Mesenteric fat pad (tissue), 1 donor: ENCODE measurements at places on chromosomes 3 and 15.

DNA sequence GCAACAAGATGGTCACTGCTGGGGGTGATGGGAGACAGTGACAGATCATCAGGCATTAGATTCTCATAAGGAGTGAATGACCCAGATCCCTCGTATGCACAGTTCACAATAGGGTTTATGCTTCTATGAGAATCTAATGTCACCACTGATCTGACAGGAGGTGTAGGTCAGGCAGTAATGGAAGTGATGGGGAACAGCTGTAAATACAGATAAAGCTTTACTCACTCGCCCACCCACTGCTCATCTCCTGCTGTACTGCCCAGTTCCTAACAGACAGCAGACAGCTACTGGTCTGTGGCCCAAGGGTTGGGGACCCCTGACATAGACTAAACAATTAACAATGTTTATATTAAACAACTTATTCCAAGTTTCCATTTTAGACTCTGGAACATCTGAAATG, 25.4 kb downstream of the IFT80 start:
- no peak for DNase-seq

- DNase-seq, result no peak
Observed at GRCh38 chr3:18531662-18532061, 106.5 kb upstream of the SATB1 start.

DNA sequence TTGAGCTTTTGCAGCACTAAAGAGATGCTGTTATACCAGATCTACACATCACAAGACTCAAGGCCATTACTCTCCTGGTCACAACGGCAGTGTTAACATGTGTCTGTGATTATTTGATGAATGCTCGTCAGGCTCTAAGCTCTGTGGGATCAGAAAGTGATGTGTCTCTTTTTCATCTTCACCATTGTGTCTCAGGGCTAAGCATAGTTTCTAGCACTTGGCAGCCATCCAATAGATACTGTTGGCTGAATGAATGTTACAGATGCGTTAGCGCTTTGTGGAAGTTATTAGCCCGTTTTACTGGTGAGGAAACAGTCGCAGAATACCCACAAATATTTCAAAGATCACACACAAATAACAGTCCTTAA, 1.2 kb upstream of the FAM81A start:
- DNase-seq, result no peak

DNA sequence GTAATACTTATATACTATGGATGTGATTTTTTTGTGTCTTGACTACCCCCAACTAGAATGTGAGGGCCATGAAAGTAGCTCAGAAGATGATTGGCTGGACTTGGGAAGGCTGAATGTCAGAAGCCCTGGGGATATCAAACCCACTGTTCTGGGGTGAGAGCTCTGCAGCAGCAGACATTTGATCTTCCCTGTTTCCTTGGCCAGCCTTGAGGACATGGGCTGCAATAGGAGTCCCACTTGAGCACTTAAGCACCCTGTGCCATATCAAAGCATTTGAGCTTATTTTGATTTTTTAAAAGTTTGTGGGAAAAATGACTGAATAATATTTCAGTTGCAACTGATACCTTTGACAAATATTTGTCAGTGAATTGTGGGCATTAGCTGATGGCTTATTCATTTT, 21.7 kb downstream of the GTF2E1 start:
- no peak for DNase-seq

DNA sequence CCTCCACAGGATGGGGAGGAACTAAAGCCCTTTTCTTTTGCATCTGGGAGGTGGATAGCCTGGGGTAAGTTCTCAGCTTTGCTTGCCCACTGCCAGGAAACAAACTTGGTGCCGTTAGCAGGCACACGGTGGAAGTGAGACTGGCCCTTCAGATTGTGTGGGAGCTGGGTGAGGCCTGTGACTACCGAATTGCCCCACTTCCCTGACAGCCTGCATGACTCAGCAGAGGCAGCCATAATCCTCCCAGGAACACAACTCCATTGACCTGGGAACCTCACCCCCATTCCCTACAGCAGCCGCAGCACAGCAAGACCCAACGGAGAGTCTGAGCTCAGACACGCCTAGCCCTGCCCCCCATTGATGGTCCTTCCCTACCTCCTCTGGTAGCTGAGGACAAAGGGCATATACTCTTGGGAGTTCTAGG, 282.6 kb downstream of the KLF13 start:
- DNase-seq, result no peak

DNA sequence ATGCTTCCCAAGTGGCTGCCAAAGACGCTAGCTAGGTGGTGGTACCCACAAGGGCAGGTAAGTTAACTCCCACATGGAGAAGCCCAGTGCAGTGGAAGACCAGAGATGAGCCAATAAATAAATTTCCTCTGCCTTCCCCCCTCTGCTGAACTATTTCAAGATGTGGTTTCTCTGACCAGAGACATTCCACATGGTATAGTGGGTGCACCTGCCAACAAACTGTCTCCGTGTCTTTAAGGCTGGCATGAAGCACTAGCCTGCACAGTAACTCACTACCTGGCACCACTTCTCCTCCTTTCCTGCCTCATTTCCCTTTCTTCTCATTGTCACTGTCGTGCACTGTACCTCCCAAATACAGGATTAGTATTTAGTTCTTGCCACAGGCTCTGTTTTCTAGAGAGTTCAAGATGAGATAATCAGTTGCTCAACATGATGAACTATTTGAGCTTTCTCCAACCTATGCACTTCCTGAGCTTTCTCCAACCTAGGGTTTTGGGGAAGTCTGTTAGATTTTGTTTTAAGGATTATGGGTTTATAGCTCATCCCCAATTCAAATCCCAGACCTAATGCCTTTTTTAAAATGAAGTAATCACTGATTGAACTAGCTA, 8.4 kb upstream of the CRTAP start:
- no peak for DNase-seq

GRCh38 chr15:88029696-88030095, 226.8 kb downstream of the NTRK3 start:
- no peak for DNase-seq

DNA sequence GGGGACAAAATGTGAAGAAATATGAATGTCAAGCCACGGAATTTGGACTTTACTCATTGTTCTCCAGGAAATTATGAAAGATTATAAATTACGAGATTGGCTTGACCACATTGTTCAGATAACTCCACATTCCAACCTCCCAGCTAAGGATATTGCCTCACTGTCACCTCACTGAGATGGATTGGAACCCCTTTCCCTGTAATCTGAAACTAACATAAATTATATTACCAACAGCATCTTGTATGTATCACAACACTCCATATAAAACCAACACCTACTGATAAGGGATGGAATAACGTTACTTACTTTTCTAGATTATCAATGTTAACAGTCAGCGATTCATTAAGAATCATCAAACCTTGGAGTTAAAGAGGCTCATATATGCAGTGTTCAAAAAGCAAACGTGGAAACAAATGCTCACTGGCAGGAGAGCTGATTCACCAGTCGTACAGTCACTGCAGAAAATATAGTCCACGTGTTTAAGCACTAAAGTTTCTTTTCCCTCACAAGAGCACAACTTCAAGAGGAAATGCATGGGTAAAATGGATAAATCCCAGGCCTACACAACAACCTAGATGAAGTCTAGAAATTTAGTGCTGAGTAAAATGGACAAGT, 451.5 kb downstream of the FGF12 start:
- no peak for DNase-seq

- no peak for DNase-seq
Observed at GRCh38 chr3:150372722-150373121, 35.4 kb upstream of the TSC22D2 start.

- no peak for DNase-seq
Observed at GRCh38 chr3:104458657-104459056, 908.1 kb upstream of the ALCAM start.

DNA sequence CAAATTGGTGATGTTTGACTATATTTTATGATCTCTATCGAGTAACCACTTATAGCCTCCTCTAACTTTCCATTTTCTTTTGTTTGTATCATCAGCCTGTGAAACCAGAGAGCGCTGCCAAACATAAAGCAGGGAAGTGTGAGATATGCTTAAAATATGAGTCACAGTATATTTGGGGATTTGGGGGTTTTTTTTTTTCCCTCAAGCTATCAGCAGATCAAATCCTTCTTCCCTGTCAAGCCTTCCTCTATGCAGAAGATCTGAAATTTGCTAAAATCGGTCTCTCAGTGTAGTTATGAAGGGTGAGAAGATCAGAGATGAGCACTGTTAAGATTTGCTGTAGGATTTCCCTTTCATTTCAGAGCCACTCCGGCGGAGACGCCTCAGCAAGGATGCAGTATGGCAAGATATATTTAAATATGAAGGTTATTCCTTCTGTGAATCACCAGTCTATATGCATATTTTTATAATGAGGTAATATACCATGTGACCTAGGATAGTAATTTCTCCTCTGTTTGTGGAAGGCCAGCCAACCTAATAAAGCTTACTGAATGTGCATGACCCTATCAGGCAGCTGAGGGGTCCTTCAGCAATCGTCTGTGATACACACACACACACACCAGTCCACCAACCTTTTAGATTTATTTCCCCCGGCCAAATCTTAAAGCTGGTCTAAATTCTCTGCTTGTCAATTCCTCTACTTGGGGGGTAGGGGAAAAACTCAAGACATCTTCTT, 474.1 kb downstream of the FOXP1 start:
- DNase-seq, result no peak

DNA sequence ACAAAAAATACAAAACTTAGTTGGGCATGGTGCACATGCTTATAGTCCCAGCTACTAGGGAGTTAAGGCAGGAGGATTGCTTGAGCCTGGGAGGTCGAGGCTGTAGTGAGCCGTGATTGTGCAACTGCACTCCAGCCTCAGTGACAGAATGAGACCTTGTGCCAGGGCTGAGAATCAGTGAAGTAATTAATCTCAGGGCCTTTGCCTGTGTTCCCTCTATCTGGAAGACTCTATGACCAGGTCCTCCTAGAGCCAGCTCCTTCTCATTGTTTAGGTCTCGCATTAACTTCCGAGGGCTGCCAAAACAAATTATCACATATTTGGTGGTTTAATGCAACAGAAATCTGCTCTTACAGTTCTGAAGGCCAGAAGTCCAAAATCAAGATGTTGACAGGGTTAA, 41.4 kb upstream of the FLNB start:
- no peak for DNase-seq

- no peak for DNase-seq
Observed at GRCh38 chr15:62549345-62549970, 384.4 kb upstream of the C2CD4B start.

DNA sequence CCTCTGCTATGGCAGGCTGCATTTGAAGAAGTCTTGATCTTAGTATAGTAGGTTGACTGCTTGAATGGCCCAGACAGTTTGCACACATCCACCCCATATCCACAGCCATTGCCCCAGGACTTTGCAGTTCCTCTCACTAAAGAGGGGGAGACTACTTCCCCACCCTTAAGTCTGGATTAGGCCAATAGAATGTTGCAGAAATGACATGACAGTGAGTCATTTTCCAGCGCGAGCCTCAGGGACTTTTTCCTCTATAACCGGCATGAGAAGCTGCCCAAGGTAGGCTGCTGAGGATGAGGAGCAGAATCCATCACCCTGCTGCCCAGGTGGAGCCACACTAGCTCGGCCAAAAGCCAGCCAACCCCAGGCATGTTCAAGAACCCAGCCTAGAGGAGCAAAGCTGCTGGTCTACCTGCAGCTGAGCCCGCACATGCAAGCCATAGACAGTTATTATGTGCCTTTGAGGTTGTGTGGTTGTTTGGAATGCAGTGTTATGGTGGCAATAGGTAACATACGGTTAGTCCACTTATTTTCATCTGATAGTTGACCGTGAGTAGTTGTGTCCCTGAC, 113.9 kb downstream of the TLE3 start:
- DNase-seq, result no peak

- DNase-seq, result no peak
Observed at GRCh38 chr3:45567730-45568172, 26.8 kb upstream of the LIMD1 start.

GRCh38 chr3:59027607-59028006, 22.2 kb downstream of the CFAP20DC start:
- DNase-seq, result no peak

DNA sequence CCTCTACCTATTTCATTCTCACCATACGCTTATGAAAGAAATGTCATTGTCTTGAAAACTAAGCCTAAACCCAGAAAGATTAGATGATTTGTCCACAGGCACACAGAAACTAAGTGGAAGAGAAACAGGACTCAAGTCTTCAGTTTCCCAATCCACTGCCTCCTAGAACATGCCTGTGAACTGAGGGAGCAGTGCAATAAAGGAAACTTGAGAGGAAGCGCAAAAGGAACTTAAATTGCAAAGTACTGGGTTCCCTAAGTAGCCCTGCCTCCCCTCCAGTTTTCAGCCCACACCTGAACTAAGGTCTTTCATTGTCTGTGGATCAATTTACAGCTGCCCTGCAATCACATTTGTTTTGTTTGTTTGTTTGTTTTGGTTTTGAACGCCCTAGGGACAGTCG, 56.7 kb upstream of the TSEN2 start:
- DNase-seq, result no peak

DNA sequence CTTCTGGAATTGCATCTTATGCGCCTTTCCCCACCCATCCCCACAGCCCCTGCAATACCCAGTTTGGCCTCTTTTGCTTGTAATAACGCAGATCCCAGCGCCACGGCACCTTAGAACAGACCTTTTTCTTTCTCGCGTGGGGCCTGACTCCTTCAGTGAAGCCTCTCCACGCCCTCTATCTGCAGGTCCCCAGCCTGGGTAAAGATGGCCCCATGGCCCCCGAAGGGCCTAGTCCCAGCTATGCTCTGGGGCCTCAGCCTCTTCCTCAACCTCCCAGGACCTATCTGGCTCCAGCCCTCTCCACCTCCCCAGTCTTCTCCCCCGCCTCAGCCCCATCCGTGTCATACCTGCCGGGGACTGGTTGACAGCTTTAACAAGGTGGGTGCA, 594 bp downstream of the CRELD1 start:
- DNase-seq, result no peak

GRCh38 chr15:45180201-45180600, 7.6 kb downstream of the SHF start:
- DNase-seq, result no peak

DNA sequence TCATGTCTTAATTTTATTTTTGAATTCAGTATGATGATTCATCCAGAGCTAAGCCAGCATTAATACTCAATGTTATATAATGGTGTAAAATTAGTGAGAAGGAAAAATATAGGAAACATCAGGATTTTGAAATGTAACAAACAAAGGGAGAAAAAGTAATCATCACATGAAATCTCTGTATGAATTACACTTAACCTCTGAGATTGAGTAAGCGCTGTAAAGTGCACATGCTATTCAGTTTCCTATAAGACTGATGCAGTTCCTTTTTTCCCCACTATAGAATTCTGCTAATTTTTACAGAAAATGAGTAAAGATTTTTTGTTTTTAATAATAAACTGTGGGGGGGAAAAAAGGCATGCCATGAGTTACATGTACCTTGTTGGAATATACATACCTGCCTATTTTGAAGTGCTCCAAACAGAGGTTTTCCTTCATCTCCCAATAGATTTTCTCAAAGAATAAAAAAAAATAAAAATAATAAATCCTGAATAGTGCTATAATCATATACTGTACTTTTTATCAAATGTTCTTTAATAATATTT, 64.0 kb upstream of the TTBK2 start:
- DNase-seq, result no peak

- DNase-seq, result no peak
Observed at GRCh38 chr3:139306078-139306477, 37.7 kb upstream of the MRPS22 start.
